ENCODE measurements at places on chromosomes 4 and X.

DNA sequence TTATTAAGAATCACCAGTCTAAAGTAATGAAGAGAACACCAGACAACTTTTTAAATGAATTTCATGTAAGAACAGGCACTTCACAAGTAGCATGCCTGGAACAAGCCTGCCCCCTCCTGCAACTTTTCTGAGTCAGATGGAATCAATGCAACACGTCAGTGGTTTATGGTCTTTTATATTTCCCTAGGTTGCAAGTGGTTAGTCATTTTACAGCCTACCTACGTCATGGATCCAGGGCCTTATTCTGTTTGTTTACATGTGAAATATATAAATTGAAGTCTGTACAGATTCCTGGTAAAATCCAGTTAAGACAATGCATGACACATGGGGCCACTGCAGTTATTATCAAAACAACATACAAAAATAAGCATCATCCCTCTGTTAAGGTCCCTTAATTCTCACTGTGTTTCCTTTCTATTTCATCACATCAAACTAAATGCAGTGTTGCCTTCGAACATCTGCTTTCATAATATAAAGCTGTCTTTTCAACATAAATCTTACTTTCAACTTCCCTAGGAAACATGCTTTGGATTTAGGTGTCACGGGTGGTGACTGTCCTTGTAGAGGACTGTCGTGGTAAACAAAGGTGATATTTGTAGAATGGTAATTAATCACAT, 309.3 kb downstream of the FRMPD4 start:
- no peak for DNase-seq

- no peak for DNase-seq
Measured at GRCh38 chr4:129384974-129385373, 289.0 kb downstream of the C4orf33 start.

- DNase-seq: no peak
Measured at GRCh38 chr4:117664706-117665444, 369.4 kb upstream of the NDST3 start.

- no peak for DNase-seq
Measured at GRCh38 chr4:98746530-98746929, 88.1 kb upstream of the TSPAN5 start.

- DNase-seq: no peak
Measured at GRCh38 chrX:43016021-43016420, 238.1 kb upstream of the PPP1R2C start.

- DNase-seq: no peak
Measured at GRCh38 chrX:110563282-110563681, 204.6 kb downstream of the RTL9 start.

Data from T-helper 2 cell treated with Interferon-gamma antibody and Interleukin-4, amounts not matched to agents 5 μg/mL and 100 μg/mL, for 36 hours (primary cell).